ENCODE measurements at places on chromosomes 2 and 18.
A peak's percentile ranks its signal among the peaks of the same experiment; 100 is the strongest.

DNA sequence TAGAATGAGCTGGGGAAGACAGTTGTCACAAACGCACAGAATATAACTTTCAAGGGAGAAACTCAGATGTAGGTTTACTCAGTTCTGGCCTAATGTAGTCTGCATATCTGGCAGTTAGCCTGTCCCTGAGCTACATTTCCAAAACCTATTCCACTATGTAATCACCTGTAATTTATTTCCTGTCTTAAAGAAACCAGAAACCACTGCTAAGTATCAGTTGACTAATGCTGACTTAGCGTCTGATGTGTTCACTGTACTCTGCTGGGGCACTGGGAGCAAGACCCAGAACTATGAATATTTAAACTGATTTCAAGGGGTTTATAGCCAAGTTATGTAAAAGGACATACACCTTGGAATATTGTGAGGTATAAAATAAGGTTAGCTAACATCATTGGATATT, 1995.2 kb upstream of the PIK3C3 start:
- H3K27me3 ChIP-seq, result no peaks in the 10 kb centered on the region
- DNase-seq, result peak; percentile 48
- H3K4me1 ChIP-seq, result no peaks in the 10 kb centered on the region

DNA sequence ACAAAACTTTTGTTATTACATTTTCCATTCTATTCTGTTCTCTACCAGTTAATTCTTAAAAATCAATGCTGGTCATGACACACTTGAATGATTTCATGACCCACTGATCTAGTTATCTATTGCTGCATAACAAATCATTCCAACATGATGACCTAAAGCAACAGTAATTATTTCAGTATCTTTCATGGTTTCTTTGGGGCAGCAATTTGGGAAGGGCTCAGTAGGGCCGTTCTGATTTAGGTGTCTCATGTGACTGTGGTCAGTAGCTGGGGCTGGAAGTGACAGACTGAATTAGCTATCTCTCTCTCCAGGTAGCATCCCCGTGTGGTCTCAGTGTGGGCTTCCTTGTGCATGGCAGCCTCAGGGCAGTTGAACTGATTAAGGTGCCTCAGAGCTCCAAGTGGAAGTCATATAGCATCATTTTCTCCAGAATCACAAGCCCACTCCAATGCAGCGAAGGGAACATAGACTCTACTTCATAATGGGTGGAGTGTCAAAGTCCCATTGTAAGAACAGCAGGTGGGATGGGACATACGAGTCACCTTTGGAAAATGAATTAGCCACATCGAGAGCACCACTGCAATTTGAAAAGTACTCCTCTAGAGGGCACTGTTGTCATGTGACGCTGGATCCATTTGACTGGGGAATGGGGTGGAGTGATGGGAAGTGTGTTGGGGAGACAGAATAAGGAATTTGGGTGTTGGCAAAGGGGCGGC, 39.1 kb upstream of the FAM136A start:
- no peak overlapping the region for H3K27ac ChIP-seq
- peak; percentile 40 for DNase-seq
- H3K36me3 ChIP-seq, result no peaks in the 10 kb centered on the region
- H3K27me3 ChIP-seq, result no peaks in the 10 kb centered on the region
- H3K4me1 ChIP-seq, result no peaks in the 10 kb centered on the region
- H3K4me3 ChIP-seq, result no peak overlapping the region

- no peaks in the 10 kb centered on the region for H3K27me3 ChIP-seq
- no peak for DNase-seq
- no peak overlapping the region for H3K27ac ChIP-seq
- no peaks in the 10 kb centered on the region for H3K4me1 ChIP-seq
- H3K36me3 ChIP-seq, result no peaks in the 10 kb centered on the region
Measured at GRCh38 chr2:161981679-161982250, 92.2 kb downstream of the DPP4 start.

DNA sequence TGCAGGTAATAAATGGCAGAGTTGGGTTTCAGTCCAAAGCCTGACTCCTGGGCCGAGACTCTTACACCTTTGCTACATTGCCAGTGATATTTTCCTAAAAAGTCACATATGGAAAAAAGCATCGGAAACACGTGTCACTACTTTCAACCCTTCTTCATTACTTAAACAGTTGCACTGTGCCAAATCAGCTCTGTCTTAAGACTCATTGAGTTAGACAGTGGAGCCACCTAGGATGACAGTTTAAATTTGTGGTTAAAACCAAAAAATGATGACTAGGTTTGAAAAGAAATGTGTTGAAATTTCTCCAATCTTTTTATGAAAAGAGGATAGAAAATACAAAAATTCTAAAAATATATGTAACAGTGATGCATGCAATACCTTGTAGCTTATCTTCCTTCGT, 97.5 kb downstream of the TMEM247 start:
- H3K4me3 ChIP-seq, result no peak overlapping the region
- DNase-seq, result no peak
- H3K4me1 ChIP-seq, result peaks cover 2% of the 10 kb centered on the region
- H3K27me3 ChIP-seq, result no peaks in the 10 kb centered on the region

DNA sequence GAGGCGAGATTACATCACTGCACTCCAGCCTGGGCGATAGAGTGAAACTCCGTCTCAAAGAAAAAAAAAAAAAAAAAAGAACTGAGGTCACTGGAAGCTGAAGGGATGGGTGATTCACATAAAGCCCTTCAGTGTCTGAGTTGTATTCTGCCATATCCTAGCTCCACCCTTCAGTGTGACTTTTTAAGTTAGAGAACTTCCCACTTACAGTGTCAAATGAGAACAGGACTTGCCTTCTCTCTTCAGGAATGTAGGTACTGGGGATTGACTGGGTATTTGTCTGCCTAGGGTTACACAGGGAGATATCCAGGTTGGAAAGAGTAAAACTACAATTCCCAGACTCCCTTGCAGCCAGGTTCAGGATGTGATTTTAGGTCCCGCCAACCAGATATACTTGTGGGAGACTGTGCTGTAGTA, 37.9 kb downstream of the EHD3 start:
- H3K4me3 ChIP-seq, result no peak overlapping the region
- H3K27me3 ChIP-seq, result peaks cover 3% of the 10 kb centered on the region
- no peak overlapping the region for H3K27ac ChIP-seq
- H3K36me3 ChIP-seq, result peaks cover 2% of the 10 kb centered on the region
- peaks cover 5% of the 10 kb centered on the region for H3K4me1 ChIP-seq
- peak; percentile 54 for DNase-seq

GRCh38 chr2:85800586-85800985, 46.8 kb downstream of the ATOH8 start:
- H3K4me3 ChIP-seq, result no peak overlapping the region
- H3K4me1 ChIP-seq, result peaks cover 7% of the 10 kb centered on the region
- H3K27ac ChIP-seq, result no peak overlapping the region
- H3K27me3 ChIP-seq, result no peaks in the 10 kb centered on the region
- H3K36me3 ChIP-seq, result no peaks in the 10 kb centered on the region

GRCh38 chr2:85911814-85912692, 23.3 kb upstream of the ST3GAL5 start:
- H3K27me3 ChIP-seq, result no peaks in the 10 kb centered on the region
- no peak overlapping the region for H3K4me3 ChIP-seq
- peak; percentile 36 for DNase-seq
- H3K27ac ChIP-seq, result no peak overlapping the region

DNA sequence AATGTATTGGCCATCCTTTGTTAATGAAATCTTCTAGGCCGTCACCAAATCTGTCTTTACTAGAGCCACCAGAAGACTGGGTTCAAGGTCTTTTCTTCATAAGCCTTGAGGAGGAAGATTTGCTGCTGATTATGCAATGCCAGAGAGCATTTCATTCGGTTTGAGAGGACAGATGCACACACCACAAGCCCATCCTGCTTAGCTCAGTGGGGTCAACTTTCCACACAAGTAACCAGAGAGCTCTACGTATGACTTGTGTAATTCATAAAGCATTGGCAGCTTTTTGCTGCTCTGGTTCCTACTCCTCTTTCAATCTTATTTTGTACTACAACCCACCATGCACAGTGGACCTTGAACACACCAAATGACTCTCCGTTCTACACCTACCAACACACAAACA, 106.9 kb downstream of the OSR1 start:
- no peak for DNase-seq
- peaks cover 6% of the 10 kb centered on the region for H3K4me1 ChIP-seq
- H3K4me3 ChIP-seq, result no peak overlapping the region
- no peak overlapping the region for H3K27ac ChIP-seq
- no peaks in the 10 kb centered on the region for H3K27me3 ChIP-seq
- H3K36me3 ChIP-seq, result no peaks in the 10 kb centered on the region

Measured in fibroblast of lung (primary cell).